ENCODE measurements at places on chromosomes 3 and 15. TPM values are rescaled to one million over a fixed set of nuclear protein-coding genes. Genes with fewer than 3 reads are reported as not detected.

Gene PCSK6
- 4.6 TPM for total RNA-seq

Gene RTP4
- 4.6 TPM for total RNA-seq

Gene TTLL13
- 0.41 TPM for total RNA-seq

Gene CHRM5
- total RNA-seq, result not detected

Gene TUSC7
- total RNA-seq, result not detected
